ENCODE measurements at places on chromosomes 13 and 19.

DNA sequence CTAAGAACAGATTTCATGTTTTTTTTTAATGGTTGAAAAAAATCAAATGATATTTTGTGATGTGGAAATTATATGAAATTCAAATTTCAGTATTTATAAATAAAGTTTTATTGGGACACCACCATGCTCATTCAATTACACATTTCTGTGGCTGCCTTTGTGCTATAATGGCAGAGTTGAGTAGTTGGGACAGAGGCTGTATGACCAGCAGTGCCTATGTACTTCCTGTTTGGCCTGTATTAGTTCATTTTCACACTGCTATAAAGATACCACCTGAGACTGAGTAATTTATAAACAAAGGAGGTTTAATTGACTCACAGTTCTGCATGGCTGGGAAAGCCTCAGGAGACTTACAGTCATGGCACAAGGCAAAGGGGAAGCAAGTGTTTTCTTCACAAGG, 33.6 kb downstream of the AKAP11 start:
- no peak for DNase-seq

DNA sequence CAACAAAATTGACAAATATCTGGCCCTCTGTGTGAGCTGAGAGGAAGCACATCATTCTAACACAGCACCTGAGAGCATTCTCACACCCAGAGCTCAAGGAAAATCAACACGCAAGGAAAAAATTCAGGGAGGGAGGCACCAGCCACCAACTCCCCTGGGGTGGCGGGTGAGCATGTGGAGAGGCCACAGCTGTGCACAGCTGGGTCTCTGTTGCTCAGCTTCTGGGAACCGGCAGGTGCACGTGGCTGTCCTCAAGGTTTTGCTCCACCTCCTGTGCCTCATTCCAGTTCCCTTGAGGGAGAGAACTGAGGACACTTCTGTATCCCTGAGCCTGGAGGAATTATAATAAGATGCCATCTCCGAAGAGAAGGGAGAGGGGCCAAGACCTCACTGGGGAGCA, 134.0 kb downstream of the USP12 start:
- no peak for DNase-seq

DNA sequence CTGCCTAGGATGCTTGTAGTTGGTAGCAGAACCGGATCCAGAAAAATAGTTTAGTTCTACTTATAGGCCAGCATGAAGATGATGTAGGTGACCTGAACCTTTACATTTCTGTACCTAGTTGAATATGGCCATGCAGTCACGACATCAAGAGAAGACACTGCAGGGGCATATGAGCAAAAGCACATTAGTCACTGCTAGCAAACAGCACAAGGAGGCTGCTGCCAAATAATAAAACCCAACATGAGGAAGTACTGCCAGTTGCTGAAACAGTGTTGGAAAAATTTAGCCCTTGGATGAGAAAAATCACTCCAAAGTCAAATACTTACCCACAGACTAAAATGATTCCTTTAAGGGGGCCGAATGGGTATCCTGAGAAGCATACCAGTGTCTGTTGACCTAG, 20.8 kb downstream of the ERICH6B start:
- DNase-seq, result no peak

- no peak for DNase-seq
Observed at GRCh38 chr19:41701401-41702075, 6.9 kb upstream of the CEACAM5 start.

All from HuH-7.5 (cell line).